ENCODE measurements at places on chromosomes 5 and 9.

DNA sequence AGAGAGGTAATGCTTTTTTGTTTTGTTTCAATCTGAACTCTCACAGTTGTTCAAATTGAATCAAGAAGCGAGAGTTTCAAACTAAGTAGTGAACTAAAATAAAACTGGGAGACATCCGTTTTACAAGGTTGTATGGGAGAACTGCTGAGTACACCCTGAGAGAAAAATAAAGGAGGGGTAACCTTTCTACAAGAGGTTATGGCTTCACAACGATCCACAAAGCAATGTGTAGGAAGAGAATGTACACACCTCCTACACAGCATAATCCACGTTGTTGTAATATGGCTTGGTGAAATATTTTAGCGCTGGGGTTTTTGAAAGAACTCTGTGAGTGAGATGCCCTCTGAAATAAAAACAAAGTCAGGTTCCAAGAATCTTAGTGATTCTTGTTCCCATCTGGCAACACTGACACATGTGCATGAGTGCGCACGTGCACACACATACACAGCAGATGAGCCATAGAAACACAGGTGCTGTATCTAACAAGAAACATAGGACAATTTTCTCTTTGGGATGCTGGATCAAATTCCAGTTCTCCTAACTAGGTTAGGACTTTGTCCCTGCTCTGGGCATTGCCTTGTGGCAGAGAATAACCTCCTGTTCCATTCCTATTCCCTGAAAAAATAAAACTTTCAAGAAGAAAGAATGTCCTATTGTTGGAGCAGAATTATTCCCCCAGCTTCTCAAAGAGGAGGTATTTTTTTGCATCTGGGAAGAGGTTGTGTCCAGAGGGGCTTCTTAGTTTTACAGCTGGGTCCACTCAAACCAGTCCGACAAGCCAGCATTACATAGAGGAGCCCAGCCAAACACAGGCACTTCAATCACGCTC lies 94.5 kb upstream of the EFNA5 start:
- no peak for DNase-seq

DNA sequence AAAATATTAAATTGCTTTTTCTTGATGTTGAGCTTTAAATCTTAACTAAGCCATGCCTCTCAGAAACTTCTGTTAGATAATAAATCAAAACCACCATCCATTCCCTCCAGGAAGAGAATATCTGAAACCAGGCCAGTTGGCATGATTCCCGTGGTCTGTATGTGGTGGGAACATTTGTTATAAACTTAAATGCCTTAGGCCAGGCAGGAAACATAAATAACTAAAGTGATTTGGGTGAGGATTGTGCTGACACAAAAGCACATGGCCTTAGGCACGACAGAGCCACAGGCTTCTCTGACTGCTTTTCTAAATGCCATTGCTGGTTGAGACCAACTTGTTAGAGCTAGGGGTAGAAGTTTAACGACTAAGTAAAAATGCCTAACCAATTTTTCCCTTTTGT lies 255.9 kb downstream of the GABRG2 start:
- no peak for DNase-seq

- no peak for DNase-seq
Observed at GRCh38 chr9:75039801-75040200, 11.7 kb upstream of the CARNMT1 start.

- DNase-seq: no peak
Observed at GRCh38 chr9:29945012-29945411, 2371.7 kb upstream of the C9orf72 start.

Data from activated T-helper 1 cell treated with anti-CD3 and anti-CD28 coated beads, Interleukin-2, amount 50 U/mL, for 16 hours (primary cell).